Putamen (tissue), 1 donor: ENCODE measurements at places on chromosomes 12 and 14.

GRCh38 chr12:74891083-74891668 lies 318.5 kb downstream of the KCNC2 start:
- no peak for DNase-seq

- no peak for DNase-seq
These were observed 83.5 kb downstream of the MAP1LC3B2 start for GRCh38 chr12:116642683-116643082.

DNA sequence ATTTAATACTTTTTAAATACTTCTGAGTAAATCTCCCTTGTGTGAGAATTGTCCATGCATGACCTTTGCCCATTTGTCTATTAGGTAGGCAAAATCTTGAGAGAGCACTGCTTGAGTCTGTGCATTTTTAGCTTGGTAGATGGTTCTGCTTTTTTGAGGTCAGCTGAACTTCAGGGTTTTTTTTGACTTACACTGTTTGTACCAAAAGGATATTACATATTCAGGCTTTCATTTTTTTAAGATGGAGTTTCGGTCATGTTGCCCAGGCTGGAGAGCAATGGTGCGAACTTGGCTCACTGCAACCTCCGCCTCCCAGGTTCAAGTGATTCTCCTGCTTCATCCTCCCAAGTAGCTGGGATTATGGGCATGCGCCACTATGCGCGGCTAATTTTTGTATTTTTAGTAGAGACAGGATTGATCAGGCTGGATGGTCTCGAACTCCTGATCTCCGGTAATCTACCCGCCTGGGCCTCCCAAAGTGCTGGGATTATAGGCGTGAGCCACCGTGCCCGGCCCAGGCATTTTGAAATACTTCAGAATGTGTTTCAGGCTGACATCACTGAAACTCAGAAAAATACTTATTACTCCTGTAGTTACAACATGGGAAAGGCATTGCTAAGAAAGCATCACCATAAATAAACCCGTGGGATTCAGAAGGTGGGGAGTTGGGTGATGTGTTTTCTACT lies 11.1 kb downstream of the RASSF3 start:
- no peak for DNase-seq

DNA sequence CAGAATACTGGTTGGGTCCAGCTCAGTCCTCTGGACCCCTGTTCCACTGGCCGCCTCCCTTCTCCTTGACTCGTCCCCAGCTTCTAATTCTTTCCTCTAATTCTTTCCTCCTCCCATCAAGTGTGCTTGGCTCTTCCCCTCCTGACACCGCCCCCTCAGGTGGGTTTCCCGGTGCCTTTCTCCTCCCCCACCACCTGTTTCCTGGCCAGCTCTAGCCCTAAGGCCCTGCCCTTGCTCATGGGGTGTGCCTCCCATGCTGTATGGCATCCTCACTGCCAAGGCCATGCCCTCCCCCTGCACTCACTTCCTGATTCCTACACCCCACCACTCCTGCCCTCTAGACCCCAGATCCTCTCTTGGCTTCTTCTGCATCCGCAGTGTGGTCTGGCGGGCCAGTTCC lies 12.1 kb upstream of the EML1 start:
- DNase-seq: no peak

DNA sequence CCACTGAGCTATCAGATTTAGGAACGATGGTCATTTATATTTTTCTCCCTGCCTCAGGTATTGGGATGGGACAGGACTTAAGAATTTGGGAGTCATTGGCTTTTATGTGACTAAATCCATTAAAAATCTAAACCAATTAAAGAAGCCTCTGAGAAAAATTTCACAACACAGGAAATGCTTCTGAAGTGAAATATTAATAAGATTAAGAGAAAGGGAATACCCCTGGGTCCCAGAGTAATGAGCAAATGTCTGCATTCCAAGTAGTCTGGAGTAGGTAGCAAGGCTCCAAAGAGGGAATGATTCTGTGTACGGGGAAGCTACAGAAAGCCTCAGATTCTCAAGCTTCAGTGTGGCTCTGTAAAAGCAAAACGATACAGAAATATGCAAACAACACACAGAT lies 707 bp upstream of the MED6 start:
- DNase-seq: peak; percentile 0
